ENCODE measurements at places on chromosomes 2 and 18.

DNA sequence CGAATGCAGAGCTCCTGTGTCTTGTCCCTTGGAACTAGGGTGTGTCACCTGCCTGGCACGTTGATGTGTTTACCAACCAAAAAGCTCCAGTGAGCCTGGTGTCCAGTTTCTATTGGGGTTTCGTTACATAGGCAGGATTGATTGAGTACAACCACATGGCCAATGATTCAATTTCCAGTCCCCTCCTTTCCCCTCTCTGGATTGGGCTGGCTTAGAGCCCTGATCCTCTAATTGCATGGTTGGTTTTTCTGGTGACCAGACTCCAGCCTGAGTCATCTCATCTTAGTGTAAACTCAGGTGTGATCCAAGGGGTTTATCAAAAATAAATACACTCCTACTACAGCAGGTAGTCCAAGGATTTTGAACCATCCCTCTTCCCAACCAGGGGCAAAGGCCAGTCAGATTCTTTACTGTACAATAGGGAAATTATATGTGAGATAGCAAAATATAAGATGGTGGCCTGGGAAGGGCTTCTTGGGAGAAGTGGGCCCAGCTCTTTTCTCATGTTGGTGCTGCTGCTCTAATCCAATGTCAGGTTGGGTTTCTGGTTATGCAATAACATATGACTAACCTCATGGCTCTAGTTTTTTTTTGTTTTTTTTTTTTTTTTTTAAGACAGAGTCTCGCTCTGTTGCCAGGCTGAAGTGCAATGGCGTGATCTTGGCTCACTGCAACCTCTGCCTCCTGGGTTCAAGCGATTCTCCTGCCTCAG is 64.7 kb upstream of the MGAT5 start:
- DNase-seq, result no peak

- DNase-seq, result no peak
Observed at GRCh38 chr2:211437396-211437795, 881.0 kb downstream of the CPS1 start.

- DNase-seq, result no peak
Observed at GRCh38 chr2:157489983-157490382, 46.1 kb upstream of the CYTIP start.

DNA sequence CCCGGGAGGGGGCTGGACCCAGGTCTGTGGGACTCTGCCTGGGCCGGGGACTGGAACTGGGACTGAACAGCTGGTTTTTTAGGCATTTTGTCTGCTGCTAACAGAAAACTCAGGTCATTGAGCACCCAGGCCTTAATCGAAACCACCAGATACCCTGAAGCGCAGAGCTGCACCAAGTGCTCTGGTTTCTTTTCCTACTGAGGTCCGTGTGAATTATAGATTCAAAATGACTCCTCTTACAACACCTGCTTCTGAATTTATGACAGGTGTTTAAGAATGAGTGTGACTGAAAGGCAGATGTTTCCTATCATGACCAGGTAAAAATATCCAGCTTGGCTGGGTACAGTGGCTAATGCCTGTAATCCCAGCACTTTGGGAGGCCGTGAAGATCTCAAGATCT is 47.8 kb downstream of the TRAPPC12 start:
- DNase-seq, result no peak

DNA sequence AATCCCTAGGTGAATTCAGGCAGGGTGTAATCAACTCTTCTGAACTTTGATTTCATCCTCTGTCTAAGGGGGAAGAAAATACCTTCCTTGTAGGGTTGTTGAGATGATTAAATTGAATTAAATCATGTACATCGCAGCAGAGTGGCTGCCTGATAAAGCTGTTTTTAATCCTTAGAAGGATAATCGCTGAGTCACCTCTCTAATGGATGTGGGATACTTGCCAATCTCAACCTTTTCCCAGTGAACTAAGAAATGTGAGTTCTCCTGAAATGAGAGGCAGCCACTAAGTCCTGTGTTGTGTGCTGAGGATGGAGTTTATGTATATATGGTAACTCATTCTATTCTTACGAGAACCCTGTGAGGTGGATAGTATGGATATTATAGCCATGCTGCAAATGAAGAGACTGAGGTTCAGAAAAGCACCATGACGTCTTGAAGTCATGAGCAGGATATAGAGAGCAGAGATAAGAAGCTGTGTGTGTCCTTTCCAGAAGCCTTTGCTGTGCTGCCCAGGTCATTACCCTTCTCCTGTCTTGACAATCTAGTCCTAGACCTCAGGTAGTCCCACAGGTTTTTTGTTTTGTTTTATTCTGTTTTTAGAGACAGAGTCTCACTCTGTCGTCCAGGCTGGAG is 93.3 kb downstream of the HNRNPLL start:
- DNase-seq, result no peak

GRCh38 chr18:36083729-36084128 is 16.4 kb upstream of the RPRD1A start:
- no peak for DNase-seq

All from left hindlimb (tissue), 1 donor.